ENCODE measurements at places on chromosomes 3 and 15.

DNA sequence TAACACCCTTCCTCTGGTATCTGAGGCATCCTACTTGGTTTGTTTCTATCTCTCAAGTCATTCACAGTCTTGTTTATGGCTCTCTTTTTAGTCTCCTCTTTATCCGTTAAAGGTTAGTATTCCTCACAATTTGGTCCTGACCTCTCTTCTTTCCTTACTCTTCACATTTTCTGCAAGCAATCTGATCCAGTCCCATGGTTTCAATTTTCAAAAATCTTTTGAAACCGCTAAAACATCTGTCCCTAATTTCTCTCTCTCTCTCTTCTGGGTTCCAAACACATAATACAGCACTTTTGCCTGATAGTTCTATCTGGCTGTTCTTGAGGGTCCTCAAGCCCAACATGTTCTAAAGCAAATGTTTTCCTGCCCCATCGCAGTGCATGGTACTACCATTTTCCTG, 149.0 kb downstream of the SERPINI1 start:
- DNase-seq: no peak

DNA sequence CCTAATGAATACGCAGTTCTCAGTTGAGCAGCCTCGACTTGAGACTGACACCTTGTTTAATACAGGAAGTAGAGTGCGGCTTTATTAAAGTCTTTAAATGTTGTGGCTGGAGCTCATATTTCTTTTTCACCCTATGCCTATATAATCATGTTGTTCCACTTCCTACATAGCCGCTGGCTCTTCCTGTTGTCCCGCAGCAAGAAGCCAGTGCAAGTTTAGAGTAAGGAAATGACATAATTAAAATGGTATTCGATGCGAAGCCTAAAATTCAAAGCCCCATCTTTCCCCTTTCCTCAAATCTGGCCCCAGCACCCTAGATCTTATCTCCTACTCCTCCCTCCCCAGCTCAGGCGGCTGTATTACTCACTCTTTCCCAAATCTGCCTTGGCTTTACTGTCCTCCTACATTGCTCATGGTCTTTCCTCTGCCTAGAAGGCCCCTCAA, 7.5 kb upstream of the PHLDB2 start:
- no peak for DNase-seq

GRCh38 chr3:73206030-73206429, 144.6 kb downstream of the EBLN2 start:
- DNase-seq: no peak

- DNase-seq: no peak
Measured at GRCh38 chr15:101139986-101140696, 111.7 kb downstream of the CHSY1 start.
